Thyroid gland (tissue), 4 donors: ENCODE measurements at places on chromosomes 6 and 20. TPM values are rescaled to one million over a fixed set of nuclear protein-coding genes. Genes with fewer than 3 reads are reported as not detected.

- DNase-seq: no peak
These were observed 10.1 kb downstream of the CD164 start for GRCh38 chr6:109372130-109372529.

GRCh38 chr20:50918403-50918802, 12.8 kb downstream of the ADNP start:
- no peak for DNase-seq

Gene ISM1
- total RNA-seq: 98.4 TPM

Gene XKR7
- total RNA-seq: 0.10 TPM

GRCh38 chr6:168145747-168146596, 67.0 kb upstream of the FRMD1 start:
- no peak for DNase-seq

Gene SYCP2
- 4.9 TPM for total RNA-seq

Gene CDC5L
- total RNA-seq: 22.6 TPM
